ENCODE measurements at places on chromosomes 5 and 9.

GRCh38 chr5:107456281-107456715 is 214.4 kb downstream of the EFNA5 start:
- DNase-seq, result no peak

DNA sequence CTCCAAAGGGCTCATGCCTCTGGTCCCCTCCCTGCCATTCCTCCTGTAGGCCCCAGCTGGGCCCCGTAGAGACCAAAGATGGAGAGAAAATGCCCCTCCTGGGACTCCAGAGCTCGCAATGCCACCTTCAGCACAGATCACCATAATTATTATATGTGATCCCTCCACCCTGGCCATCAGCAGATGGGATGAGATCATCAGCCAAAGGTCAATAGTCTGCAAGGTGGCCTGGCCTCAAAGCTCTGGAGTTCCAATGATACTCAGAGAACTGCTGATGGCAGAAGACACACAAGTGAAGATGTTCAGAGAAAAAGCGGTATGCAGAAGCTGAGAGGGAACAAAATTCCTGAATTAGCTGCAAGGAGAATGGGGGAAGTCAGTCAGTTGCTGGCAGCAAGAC is 5.0 kb downstream of the RPP25L start:
- no peak for DNase-seq

GRCh38 chr5:68292316-68292715 is 76.8 kb downstream of the PIK3R1 start:
- DNase-seq, result no peak

GRCh38 chr5:159286420-159287035 is 23.4 kb downstream of the UBLCP1 start:
- no peak for DNase-seq

GRCh38 chr5:160354666-160355065 is 15.8 kb downstream of the C1QTNF2 start:
- no peak for DNase-seq

GRCh38 chr9:133238272-133238850 is 29.3 kb upstream of the OBP2B start:
- peak; percentile 33 for DNase-seq

DNA sequence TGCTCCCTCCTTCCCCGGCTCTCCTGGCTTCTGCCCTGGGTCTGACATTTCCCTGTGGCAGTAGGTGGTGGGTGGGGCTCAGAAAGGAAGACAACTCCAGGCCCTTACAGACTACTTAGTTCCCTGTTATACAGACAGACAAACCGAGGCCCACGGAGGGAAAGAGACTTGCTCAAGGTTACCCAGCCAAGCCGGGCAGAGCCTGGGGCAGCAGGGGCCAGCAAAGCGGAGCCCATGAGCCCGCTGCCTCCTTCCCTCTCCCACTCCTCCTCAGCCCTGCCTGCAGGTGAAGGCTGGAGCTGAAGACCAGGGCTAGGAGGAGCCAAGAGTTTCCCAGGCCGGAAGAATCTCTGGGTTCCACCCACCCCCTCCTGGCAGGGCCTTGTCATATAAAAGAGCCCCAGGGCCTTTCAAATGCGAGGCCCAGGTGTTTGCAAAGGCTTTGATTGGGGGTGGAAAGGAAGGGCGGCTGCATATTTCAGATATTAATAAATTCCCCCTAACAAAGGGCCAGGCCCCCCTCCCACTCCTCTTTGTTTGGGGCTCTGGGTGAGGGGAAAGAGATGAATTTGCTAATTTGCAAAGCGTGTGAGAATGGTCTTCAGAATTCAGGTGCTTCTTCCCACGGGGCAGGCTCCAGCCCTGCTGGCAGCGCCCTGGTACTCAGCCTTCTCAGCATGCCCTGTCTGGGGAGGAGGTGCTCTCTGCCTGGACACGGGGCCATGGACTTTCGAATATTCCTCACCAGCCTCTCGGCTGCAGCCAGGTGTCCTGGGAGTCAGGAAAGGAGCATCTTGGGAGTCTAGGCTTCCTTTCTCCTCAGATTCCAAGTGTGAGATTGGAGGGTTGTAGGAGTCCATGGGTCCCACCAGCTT is 21.5 kb downstream of the SLC6A7 start:
- no peak for DNase-seq

DNA sequence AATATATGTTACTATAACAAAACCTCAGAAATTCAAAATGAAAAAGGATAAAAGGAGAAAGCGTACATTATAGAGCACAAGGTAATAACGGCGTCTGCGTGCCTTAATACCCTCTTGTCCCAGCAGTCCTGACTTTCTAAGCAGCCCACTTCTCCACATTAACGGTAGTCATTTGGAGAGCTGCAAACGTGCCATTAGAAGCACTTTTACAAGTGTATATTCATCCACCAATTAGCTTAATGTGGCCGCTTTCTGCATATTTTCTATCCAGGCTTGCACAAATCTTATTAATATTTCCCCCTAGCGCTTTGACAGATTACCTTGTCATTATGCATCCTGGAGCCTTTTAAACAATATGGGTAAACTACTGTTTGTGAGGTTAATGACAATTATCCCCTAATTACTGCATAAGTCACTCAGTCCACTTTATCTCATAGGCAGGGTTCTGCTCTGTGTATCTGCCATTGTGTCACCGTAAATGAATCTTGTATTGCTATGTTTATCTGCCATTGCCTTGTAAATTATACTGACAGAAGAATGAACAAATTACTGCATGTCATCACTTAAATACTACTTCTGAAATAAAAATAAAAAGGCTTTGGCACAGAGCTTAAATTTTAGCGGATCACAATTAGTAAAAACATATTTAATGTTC is 421.3 kb downstream of the BNC2 start:
- DNase-seq, result no peak

DNA sequence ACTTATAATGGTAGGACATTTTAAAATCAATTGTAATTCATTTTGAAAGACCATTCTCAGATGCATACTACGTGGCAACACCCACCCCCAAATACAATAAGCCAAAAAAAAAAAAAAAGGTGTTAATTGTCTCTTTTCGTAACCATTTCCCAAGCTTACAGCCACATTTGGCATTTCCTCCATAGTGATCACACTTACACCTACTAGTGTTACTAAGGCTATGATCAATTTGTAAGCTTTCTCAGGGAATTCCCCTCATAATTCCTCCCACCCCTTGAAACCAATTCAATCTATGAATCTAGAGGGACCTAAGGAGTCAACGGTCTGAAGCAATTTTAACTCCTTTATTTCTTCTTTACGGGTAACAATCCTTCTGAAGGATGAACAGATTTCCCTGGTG is 40.1 kb downstream of the NR2F1 start:
- peak; percentile 34 for DNase-seq

DNA sequence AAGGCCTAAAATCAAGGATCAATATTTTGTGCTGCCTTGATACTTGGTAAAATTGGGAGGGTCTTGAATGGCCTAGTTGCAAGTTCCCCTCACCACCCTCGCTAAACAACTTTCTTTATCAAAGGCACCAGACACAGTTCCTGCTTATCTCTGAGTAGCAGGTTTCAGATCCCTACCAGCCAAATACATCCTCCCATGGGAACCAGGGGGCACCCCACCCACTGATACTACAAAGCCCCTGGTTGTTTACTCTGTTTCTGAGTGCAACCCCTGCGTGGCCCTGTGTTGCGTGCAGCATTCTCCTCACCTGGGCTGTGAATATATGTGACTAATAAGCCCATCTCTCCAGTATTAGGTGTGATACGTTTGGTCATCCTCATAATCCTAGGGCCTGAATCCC is 314.9 kb downstream of the DRD1 start:
- DNase-seq, result no peak

GRCh38 chr5:141529873-141530272 is 41.0 kb downstream of the PCDHGC5 start:
- DNase-seq, result no peak
